Stimulated activated CD8-positive, alpha-beta memory T cell treated with anti-CD3 and anti-CD28 coated beads, Interleukin-7, amount 100 ng/mL, for 1 hour (primary cell): ENCODE measurements at places on chromosomes 1 and 21.

GRCh38 chr1:25673962-25674806 lies 57.6 kb downstream of the MAN1C1 start:
- no peak for DNase-seq

GRCh38 chr21:26572702-26573381 lies at the start of gene CYYR1:
Gene CYYR1, minus strand, starts transcription at chr21:26573286. Its CDS starts 346 bp downstream, at chr21:26572940.
- no peak for DNase-seq

DNA sequence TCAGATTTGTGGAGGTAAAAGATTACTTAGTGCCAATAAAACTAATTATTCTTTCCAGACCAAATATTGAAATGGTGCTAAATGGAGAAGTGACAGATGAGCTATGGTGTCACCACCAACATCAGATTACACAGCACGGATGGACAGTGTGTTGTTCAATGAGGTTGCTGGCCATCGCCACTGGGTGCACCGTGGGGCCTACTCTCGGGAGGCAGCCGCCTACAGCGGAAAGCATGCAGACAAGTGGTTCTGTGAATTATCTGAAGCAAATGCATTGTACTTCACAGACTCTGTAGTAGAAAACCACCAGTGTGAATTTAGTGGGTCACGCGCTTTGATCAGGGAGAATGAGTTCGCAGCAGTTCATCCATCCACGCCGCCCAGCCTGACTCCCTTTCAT lies 42.3 kb downstream of the GNG4 start:
- DNase-seq, result no peak

DNA sequence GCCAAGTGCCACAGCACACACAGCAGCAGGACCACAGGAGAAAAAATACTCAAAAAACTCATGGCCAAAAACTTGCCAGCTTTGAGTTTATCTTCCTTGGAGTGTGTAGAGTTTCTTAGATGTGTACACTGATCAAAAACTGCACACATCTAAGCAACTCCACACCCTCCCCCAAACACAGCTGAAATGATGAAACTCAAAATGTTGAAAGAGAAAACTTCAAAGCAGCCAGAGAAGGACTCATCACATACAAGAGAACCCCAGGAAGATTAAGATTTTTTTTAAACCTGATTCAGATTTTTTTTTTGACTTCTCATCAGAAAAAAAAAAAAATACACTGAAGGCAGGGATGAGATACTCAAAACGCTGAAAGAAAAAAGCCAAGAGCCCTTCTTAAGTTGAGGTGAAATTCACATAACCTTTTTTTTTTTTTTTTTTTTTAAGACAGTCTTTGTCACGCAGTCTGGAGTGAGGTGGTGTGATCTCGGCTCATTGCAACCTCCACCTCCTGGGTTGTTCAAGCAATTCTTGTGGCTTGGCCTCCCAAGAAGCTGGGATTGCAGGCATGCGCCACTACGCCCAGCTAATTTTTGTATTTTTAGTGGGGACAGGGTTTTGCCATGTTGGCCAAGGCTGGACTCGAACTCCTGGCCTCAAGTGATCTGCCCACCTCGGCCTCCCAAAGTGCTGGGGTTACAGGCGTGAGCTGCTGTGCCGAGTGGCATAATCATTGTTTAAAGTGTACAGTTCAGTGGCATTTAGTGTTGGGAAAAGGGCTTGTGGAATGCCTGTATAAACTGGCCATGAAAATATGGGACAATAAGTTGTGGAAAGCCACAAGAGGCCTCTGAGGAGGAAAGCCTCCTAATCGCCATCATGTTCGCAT lies 20.9 kb upstream of the PDXK start:
- no peak for DNase-seq

DNA sequence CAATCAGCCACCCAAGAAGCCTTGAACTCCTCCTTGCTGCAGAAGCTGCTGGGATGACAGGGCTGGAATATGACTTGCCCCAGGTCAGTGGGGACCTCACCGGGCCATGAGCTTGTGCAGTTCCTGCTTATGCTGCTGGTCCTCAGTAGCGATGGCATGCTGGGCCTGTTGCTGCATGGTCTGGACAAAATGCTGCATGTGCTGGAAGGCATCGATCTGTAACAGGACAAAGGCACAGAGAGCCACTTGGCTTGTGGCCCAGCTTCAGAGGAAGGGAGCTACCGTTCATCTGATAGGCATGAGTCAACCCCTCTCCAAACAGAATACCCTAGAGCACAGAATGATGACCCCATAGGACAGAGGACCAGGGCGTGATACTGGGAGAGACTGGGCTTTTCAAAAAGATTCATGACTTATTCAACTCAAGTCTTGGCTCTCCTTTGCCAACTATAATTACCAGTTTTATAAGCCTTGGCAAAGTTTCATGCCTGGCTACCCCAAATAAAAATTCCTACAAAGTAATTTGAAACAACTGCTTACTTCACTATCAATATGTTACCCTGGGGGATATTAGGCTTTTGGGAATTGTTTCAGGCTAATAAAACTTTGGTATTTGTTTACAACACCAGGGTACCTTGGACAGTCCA lies 34.7 kb upstream of the EXOSC10 start:
- no peak for DNase-seq
